Neural progenitor cell (in vitro differentiated cells): ENCODE measurements at places on chromosomes 2 and 18.

DNA sequence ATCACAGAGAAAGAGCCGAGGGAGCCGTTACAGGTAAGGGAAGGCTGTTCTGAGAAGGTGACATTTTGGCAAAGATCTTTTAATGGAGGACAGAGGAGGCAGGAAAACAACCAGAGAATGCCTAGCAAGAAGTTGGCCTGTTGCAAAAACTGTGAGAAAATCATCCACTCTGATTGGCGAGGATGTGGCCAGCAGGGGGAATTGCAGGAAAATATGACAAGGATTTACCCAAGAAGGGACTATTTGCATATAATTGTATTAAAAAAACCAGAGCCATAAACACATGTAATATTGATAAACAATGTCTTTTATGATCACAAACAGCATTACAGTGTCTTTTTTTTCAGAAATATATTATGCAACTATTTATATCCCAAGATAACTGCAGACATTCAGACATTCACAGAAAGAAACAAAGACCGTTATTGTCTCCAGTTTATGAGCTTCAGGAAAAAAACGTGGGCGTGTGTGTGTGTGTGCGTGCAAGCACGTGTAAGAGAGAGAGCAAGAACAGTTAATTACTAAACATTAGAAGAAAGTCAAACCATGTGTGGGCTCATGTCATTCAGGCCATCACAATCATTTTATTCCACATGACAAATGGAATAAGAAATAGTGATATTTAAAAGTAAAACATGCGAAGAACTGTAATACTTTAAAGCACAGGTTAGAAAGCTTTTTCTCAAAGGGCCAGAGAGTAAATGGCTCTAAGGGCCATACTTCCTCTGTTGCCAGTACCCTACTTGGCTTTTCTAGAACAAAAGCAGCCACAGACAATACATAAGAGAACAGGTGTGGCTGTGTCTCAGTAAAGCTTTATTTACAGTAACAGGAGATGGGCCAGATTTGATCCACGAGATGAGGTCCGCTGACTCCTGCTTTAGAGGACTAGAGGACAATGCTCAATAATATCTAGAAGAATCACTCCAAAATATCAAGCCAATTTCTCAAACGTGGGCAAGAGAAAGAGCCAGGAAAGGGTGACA is 324.1 kb downstream of the DLGAP1 start:
- no peak for DNase-seq

- no peak for DNase-seq
Measured at GRCh38 chr2:233838251-233838650, 16.1 kb downstream of the HJURP start.

DNA sequence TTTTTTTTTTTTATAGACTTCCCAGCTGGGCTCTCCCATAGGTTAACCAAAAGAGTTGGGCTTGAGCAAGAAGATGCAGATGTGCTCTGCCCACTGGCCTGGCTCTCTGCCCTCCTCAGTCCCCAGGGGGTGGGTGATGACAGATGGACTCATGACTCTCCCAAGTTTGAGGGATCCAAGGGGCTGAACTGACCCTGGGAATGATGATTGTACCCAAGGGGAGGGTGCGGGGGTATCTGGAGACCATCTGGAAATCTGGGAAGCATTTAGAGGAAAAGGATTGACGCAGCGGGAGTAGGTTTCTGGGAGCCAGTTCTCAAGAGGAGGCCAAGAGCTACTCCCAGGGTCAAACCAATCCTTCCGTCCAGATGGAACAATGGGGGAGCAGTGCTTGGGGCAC is 330.8 kb downstream of the CYP26B1 start:
- DNase-seq = no peak

- DNase-seq = no peak
Measured at GRCh38 chr2:220568296-220568695, 940.9 kb downstream of the SLC4A3 start.

DNA sequence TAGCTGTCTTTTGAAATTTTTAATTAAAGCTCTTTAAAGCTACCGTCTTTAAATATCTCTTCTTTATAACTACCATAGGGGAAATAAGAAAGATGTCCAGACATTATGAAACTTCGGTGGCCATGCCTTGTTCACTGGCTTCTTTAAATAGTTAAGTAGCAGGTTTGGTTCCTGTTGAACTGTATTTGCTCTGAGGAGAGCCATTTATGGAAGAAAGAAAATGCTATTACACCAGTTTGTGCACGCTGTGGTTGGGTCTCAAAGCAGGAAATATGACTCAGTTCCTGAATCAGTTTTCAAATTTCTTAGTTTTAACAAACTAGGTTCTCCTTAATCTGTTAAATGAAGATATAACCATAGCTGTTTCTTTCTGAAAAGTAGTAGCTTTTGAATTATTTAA is 12.2 kb downstream of the ARPC2 start:
- no peak for DNase-seq

DNA sequence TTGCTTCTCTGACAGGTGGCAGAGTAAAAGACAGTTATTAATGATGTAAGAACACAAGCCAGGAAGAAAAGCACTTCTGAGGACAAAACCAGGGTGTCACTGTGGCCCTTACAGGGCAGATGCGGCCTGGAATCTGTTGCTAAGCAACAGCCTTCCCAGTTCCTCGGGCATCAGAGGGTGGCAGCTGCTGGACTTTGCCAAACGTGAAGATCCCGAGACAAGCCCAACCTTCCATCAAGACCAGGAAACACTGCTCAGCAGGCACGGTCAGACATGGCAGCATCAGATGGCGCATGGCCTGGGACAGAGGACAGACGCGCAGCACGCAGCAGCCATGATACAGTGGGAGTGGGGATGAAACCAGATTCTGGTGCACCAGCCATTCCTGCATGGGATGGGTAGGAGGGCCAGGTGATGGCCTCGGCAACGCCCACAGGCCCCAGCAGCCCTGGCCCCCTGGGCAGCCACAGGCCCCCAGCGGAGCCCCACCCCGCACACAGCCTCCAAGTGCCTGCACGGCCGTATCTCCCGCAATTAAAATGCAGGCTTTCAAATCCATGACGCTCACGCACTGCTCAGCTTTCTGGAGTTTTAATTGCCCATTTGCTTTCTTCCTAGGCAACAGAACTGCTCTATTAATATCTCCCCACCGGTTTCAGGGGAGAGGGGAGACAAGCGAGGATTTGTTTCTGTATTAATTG is 89.0 kb downstream of the EIPR1 start:
- no peak for DNase-seq

GRCh38 chr18:45854036-45854586 is 28.6 kb downstream of the SIGLEC15 start:
- no peak for DNase-seq

DNA sequence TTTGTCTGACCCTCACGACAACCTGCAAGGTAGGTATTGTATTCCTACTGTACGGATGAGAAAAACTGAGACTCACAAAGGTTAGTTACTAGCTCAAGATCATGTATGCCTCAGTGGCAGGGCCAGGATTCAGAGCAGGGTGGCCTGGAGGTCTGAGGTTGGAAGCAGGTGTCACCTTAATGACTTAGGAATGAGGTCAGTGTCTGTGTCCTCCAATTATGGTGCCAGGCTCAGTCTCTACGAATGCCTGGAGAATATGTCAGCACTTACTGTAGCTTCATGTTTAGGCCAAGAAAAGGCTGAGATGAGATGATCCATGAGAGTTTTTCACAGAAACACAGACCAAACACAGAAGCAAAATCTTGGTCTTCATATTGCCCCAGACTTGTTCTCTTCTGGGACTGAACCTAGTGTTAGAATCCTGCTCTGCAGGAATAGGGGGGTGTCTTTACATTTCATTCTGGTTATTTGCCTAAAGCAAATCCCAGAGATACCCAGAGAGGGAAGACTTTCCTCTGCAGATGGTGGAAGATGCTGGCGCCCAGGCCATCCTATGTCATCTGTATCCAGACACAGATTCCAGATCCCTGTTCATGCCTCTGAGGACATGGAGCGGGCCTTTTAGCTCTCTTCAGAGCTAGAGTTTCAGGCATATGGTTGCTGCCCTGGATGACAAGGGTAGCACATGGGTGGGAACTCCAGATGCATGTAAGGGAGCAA is 16.3 kb upstream of the RAB10 start:
- no peak for DNase-seq

- no peak for DNase-seq
Measured at GRCh38 chr2:20094955-20095354, 43.5 kb upstream of the LAPTM4A start.

DNA sequence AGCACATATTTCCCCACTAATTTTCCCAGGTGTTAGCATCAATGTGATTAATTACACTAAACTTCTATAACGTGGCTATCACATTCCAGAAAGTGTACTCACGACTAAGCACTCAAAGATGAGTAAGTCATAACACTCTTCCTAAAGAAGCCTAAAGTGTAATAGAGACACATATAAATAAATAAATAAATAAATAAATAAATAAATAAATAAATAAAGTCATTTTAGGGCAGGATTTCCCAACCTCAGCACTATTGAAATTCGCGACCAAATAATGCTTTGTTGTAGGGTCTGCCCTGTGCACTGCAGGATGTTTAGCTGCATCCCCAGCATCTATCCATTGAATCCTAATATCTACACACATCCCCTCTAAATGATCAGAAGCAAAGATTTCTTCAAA is 390.9 kb downstream of the CDH7 start:
- no peak for DNase-seq

- no peak for DNase-seq
Measured at GRCh38 chr2:56889738-56890137, 705.9 kb downstream of the CCDC85A start.

GRCh38 chr2:228802181-228803071 is 468.7 kb downstream of the PID1 start:
- DNase-seq = no peak

DNA sequence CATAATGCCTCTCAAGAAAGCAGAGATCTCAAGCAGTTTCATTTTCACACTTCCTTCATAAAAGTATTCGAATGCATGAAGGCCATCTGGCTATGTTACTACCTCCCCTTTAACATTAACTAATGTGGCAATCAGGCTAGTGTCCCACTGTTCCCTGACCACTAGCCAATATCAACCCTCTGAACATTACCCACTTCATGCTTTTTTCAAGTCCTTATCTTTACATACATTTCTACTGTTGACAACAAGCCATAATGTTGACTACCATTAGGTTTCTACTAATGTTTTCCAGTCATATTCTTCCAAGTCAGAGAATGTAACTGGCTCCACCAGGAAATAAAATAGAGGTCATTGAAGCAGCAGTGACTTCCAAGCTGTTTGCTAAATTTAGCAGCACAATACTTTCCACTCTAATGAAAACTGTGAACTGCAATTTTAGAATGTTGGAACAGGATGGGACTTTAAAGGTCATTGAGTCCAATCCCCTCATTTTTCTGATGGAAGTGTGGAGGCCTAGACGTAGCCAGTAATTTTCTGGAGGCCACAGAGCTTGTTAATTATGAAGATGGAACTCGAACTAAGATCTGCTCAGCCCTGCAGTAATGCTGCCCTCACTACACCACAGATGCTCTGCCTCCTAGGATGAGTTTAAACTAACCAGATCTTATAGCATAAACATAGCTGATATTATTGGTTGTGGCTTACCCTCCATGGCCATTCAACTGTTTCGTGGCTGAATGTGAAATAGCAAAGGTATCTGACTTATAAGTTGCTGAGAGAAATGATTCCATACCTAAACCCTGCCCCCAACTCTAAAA is 630 bp upstream of the PPP1R1C start:
- DNase-seq = no peak

DNA sequence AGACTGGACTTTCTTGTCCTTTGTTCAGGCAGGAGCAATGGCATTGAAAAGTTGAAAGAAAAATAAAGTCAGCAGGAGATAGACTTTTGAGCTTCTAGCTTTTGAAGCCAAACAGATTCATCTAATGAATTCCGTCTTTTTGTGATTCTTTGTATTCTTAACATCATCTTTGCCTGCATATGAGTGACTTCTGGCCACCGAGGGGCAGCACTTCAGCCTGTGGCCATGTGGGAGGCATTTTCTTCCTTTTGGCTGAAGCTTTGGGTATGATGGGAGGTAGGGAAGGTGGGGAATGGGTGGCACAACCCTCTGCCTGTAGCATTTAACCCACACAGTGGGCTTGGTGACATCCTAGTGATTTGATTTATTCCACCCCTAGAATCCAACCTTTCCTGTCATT is 220.6 kb downstream of the SETBP1 start:
- DNase-seq = no peak

- DNase-seq = no peak
Measured at GRCh38 chr2:46656640-46657039, 177.3 kb downstream of the TMEM247 start.

DNA sequence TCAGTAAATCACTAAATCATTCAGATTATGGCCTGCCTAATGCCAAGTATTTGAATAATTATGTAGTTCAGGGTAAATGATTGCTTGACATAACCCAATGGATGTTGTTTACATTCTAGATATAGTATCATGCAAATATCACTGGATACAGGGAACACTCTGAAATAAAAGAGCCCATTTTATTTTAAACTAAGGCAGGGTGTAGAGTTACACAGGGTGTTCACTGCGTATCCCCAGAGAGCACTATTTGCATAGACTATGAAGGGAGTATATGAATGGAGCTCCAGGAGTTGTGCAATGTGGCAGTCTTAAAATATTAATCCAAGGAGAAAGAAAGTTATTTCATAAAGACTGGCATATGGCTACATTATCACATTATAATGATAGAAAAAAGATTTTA is 701.1 kb upstream of the KLHL29 start:
- no peak for DNase-seq

GRCh38 chr2:218876562-218877219 is 4.0 kb upstream of the WNT10A start:
- peak; percentile 80 for DNase-seq

DNA sequence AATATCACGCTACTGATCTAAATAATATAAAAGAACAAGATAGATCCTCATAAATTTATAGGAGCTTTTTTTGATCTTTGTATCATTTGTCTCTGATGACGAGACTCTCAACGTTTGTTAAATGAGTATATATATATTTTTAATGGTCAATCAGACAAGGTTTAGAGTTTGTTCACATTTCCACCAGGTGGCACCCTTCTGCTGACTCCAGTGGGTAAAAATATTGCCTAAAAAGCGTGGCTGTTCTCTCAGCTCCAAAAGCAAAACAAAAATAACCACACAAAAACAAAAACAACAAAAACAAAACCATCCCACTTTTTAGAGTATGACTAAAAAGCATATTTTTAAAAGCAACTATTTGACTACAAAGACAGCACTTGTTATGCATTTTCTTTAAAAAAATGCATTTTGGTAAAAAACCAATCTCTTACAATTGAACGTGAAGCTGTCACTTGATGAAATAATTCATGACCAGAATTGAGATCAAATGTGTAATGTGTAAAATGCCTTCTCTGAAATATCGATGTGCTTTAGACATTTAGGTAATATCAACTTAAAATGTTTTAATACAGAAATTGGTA is 723.2 kb downstream of the DPP10 start:
- DNase-seq = peak; percentile 61

GRCh38 chr2:120774557-120775160 is 39.0 kb downstream of the GLI2 start:
- DNase-seq = no peak

GRCh38 chr2:74001781-74002504 is 17.2 kb downstream of the TET3 start:
- DNase-seq = no peak

- DNase-seq = peak; percentile 73
Measured at GRCh38 chr2:47653902-47654789, 128.8 kb upstream of the MSH6 start.

GRCh38 chr18:51480407-51481261 is 283.2 kb upstream of the MEX3C start:
- DNase-seq = no peak
